ENCODE measurements at places on chromosomes 13 and 19.

GRCh38 chr19:29275266-29275665 lies 62.3 kb upstream of the UQCRFS1 start:
- DNase-seq, result no peak

DNA sequence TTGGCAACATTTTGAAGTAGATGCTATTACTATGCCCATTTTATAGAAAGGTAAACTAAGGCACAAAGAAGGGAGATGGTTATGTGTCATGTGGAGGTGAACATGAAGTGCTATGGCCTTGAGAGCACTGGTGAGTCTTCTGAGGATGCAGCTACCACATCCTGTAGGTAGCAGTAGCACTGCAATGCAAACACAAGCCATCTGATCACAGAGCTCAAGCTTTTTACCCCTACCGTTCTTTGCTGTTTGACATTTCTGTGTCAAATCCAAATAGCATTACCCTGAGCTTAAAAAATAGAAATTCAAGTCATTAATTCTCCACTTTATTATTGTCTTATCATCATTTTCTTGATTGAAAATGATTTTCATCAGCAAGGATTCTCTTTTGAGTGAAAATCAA lies 382.9 kb downstream of the KCTD12 start:
- no peak for DNase-seq

DNA sequence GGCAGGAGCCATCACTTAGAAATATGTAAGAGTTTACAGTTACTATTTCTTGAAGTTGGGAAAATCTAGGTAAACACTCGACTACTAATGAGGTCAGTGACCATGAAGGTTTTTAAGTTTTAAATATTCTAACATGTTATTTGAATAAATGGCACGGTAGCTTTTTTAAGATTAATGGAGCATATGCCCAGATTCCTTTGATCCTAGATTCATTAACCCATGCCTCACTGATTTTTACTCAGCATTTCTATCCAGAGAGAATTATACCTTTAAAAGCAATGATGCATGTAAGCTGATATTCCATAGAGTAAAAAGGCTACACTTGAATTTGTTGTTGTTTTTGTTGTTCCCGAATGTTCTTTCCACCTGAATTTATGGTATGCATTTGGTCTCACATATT lies 541.4 kb downstream of the DACH1 start:
- no peak for DNase-seq

DNA sequence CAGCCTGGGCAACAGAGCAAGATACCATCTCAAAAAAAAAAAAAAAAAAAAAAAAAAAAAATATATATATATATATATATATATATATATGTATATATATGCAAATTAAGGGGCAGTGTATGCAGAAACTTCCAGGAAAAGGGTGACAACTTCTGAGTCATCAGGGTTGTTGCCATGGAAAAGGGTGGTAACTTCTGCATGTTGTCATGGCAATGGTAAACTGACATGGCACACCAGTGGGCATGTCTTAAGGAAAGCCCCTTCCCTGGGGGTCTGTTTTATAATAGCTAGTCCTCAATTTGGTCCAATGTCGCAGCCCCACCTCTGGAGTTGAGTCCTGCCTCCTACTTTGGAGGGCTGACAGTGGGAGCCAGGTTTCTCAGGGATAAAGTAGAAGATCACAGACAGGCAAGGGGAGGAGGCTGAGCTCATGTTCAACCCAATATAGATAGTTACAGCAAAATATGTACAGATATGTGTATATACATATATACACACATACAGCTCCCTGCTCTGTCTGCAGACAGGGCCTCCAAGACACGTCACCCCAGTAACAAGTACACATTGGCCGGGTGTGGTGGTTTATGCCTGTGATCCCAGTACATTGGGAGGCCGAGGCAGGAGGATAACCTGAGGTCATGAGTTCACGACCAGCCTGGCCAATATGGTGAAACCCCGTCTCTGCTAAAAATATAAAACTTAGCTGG lies 7.2 kb upstream of the FCHO1 start:
- DNase-seq, result no peak

DNA sequence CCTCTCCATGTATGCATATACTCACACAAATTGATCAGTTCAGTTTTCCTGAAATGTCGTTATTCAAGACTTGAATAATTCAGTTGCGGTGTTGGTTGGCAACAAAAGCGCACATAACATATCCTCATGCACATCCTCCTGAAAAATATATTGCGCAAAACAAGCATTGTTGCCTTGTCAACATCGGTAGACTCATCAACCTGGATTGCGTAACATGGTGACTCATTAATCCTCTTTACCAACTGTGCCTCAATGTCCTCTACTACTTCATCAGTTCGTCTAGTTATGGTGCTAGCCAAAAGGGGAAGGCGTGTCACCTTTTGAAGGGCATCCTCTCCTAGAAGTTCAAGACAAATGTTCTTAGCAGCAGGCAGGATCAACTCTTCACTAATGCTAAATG lies 357.7 kb downstream of the LMO7 start:
- no peak for DNase-seq

DNA sequence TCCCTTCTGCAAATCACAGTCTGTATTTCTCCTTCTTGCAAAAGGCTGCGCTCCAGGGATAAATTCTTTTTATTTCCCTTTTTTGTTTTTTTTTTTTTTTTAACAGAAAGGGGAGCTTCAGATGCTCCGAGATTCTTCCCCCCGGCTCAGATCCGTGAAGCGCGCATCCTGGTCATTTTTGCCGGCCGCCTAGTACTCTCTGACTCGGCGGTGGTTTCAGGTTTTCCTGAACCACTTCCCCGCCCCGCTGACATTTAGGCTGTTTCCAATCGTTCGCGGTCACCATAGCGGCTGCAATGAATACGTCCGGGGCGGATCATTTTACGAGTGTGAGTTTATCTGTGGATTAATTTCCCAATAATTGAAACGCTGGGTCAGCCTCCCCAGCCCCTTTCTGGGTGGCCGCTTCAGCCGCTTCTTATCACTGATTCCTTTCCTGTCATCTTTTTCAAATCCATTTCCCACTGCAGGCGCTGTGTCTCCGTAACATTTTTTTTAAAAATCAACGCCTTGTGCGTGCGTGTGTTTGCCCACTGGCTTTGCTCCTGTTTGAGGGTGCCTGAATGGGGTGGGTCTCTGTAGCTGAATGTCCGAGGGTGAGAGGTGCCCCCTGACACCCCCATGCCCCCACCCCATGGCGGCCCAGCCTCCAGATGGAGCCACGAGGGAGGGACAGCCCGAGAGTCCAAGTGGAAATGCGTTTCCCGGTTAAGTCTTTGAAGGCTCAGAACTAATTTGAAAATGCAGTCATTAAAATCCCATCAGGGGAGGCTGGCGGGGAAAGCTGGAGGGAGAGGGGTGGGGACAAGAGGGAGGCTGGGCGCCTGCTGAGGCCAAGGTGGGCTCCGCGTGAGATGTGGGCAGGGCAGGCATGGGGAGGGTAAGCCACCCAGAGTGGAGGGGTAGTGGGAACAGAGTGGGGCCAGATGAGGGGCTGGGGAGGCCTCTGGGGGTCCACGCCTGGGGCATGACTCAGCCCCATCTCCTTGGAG lies 10.6 kb downstream of the ONECUT3 start:
- no peak for DNase-seq

GRCh38 chr19:10291554-10292205 lies 1.9 kb downstream of the ICAM5 start:
- no peak for DNase-seq

GRCh38 chr13:105957769-105958438 lies 577.6 kb downstream of the EFNB2 start:
- no peak for DNase-seq

GRCh38 chr13:85080691-85081090 lies 718.5 kb downstream of the SLITRK6 start:
- DNase-seq, result no peak

GRCh38 chr13:99386911-99387788 lies 80.0 kb upstream of the GPR183 start:
- DNase-seq, result no peak

GRCh38 chr19:18437491-18438330 lies at the start of gene ISYNA1:
Gene ISYNA1, minus strand, starts transcription at chr19:18438133. Its CDS starts 154 bp downstream, at chr19:18437979.
- no peak for DNase-seq

- no peak for DNase-seq
Measured at GRCh38 chr13:49052813-49053212, 77.1 kb downstream of the FNDC3A start.

DNA sequence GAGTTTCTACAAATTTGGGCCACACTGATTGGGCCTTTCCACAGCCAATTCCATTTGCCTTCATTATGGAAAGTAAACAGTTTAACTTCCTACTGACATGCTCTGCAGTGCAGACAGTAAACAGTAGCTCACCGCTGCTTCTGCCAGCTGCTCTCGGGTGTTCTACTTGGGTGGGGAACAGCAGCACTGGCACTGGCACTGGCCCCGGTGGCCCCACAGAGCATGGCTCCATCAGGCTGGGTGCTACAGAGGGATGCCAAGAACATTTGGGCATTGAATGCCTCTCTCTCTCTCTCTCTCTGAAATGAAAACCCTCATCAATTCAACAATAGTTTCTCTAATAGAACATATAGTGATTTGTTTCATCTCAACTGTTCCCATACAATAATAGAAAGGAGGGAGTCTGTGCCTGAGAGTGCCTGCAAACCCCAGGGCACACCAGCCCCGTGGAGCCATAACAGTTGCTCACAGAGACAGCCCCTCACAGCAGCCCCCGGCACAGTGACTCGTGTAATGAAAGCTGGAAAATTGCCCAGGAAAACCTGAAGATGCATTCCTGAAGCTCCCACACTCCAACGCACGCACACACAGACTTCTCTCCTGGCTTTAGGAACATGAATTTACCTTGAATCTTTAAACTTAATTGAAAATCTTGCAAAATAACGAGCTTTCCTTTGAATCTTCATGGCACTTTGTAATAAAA lies 38.2 kb upstream of the GJB6 start:
- no peak for DNase-seq
